Left renal cortex interstitium (tissue), 4 donors: ENCODE measurements at places on chromosomes 1 and 21. TPM values are rescaled to one million over a fixed set of nuclear protein-coding genes. Genes with fewer than 3 reads are reported as not detected.

GRCh38 chr1:59410457-59410856 lies 113.6 kb downstream of the FGGY start:
- no peak for DNase-seq

DNA sequence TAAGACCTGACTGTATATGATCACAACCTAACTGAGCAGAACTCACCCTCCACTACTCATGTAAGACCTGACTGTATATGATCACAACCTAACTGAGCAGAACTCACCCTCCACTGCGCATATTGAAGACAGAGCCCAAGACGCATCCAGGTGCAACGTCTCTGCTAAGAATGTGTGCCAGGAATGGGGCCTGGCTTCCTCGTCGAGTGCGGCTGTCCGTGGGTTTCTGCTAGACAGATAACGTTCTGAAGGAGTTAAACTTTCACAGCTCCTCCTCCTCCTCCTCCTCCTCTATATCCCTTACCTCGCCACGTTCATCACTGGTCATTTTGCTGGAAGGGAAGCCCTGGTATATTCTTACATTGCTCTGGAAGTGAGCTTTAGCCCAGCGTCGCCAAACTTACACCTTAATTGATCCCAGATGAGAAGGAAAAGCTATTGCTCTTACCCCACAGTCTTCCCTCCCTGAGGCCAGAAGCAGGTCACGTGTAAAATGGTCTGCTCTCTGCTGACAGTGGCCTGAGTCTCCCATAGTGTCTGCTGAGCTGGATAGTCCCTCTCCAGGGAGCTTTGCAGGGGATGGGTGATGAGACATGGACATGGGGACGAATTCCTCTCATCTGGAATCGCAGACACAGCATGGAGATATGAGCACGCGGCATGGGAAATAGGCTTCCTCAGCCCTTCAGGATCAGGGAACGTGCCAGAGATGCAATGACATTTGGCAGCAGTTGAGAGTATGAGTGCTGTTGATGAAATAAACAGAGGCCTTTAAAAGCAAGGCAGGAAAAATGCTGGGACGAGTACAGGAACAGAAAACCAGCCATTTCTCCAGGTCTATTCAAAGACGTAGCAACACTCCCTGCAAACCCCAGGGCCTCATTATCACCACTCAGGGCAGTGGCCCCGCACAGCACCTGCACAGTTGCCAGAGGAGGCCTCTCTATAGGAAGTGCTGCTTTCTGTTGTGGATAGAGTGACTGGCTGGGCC lies 528.1 kb downstream of the KIF26B start:
- no peak for DNase-seq

The RAP1GAP gene
- polyA plus RNA-seq: 22.1 TPM

DNA sequence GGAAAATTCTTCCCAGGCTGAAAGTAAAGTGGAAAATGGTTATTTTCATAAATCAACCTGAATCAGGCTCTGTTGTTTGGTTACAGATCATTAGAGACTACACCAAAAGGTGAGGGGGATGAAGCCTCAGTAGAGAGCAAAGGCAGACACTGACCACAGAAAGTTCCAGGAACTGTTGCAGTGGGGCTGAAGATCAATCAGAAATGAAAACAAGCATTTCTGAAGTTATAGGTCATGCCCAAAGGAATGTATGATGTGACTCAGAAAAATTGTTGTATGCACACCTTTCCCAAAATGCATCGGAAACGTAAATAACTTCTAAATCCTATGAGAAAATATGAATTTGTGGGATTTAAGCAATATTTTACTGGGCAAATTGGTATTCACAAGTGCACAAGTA lies 63.3 kb downstream of the FYB2 start:
- no peak for DNase-seq

The MATN1 gene
- 0.07 TPM for polyA plus RNA-seq

DNA sequence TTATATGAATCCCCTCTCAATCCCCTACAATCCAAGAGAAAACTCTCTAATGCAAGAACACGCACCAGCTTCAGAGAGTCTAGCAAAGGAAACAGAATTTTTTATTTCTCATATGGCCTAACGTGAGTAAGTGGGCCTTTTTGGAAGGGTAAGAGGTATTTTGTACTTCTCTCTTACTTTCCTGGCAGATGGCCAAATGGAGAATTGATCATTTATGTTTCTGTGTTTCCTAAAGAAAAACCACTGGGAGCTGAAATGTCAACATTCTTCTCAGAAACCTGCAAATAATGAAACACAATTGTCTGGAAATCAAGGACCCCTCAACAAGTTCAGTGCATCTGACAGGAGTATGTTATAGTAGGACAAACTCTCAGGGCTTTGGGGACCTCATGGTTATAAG lies 176.4 kb upstream of the C8B start:
- no peak for DNase-seq

The PRSS38 gene
- polyA plus RNA-seq: not detected

DNA sequence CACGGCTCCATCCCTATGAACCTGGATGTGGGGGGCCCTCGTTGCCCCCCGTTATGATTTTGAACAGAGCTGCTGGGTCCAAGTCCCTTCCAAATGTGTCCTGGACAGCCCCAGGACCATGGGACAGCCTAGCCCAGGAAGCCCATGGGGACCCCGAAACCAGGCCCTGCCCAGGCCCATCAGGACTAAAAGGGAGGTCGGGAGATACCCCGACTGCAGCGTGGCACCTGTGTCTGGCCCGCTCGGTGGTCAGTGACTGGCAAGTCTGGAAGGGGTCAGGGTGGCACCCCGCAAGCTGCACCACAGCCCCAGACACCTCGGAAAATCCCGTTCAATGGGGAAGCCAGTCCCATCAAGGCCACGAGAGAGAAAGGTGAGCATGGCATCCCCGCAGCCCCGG lies 10.4 kb upstream of the SRARP start:
- no peak for DNase-seq

GRCh38 chr1:154533952-154534844 lies 24.3 kb downstream of the UBE2Q1 start:
- no peak for DNase-seq

GRCh38 chr1:164725401-164725800 lies 166.4 kb downstream of the PBX1 start:
- DNase-seq: no peak

- DNase-seq: no peak
These were observed 11.9 kb downstream of the SFN start for GRCh38 chr1:26874896-26875295.

GRCh38 chr1:81192647-81193642 lies 607.8 kb upstream of the ADGRL2 start:
- no peak for DNase-seq

DNA sequence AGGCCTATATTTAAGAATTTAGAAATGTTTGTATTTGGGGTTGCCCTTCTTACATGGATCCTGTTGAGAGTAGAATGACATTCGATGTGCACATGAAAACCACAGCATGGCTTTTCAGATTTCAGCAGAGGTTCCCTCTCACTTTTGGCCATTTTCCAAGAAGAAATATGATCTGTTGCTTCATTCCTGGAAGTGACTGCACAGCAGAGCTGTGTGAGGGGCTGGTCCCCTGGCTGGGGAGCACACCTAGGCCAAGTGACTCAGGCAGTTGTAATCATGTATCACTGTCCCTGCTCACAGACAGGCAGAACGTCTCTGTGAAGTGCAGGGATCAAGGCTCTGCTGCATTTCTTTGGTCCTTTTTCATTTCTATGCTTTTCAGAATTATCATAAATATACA lies 32.3 kb downstream of the AGT start:
- DNase-seq: peak; percentile 19

GRCh38 chr1:3717041-3717714 lies 35.1 kb upstream of the CCDC27 start:
- DNase-seq: no peak
